ENCODE measurements at places on chromosomes 13 and 19.

- DNase-seq = peak; percentile 60
Observed at GRCh38 chr13:43783820-43784219, 3.0 kb downstream of the ENOX1 start.

- DNase-seq = no peak
Observed at GRCh38 chr13:110393761-110394160, 86.7 kb downstream of the COL4A2 start.

GRCh38 chr19:55253842-55254624 lies 4.8 kb downstream of the PPP6R1 start:
- DNase-seq = no peak

GRCh38 chr19:47351548-47351947 lies 2.4 kb downstream of the DHX34 start:
- DNase-seq = no peak

DNA sequence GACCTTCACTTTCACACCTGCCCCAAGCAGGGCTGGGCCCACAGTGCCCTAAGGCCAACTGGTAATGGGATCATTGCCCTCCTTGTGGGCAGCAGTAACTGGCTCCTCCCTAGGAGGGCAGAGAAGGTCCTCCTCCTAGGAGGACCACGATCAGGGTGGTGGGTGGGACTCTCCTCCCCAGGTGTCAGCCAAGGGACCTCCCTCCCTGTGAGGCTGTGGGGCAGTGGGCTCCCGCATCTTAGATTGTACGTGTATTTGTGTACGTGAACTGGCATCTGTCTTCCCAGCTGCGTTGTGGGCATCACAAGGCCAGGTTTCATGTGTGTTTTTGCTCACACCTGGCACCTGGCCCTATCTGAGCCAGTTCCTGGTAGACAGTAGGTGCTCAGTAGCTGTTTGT lies 111.8 kb downstream of the SOX1 start:
- no peak for DNase-seq

- DNase-seq = no peak
Observed at GRCh38 chr13:71323266-71323665, 543.7 kb downstream of the DACH1 start.

DNA sequence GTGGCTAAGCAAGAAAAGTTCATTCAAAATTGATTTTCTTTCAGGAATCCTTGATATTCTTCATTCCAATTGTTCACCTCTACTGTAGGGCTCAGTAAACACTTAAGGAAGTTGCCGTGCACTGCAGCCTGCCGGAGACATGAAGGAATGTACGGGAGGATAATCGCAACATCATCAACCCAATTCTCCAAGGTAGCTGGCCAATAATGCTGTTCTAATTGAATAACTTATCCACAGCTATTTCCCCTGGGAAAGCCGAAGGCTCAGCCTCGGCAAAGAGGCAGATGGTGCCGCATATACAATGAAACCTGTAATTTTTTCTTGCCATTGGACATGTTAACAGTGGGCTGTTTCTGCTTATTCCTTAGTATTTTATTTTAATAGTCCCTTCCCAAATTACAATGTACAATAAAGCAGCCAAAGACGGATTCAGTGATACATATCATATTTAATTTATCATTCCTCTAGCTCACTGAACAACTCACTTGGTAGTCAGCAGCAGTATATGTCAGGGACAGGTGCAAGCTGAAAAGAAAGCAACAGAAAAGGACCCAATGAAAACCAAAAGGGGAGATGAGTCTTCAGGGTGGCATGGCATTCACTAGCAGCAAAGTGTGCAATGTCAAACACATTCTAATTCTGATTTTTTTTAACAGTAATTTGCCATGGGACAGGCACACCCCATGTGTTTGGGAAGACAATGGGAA lies 420.5 kb upstream of the KLF12 start:
- no peak for DNase-seq

- no peak for DNase-seq
Observed at GRCh38 chr13:69769608-69770007, 338.0 kb upstream of the ATXN8OS start.

All from fibroblast of skin of right biceps (primary cell).